ENCODE measurements at places on chromosomes 3 and 15. TPM values are rescaled to one million over a fixed set of nuclear protein-coding genes. Genes with fewer than 3 reads are reported as not detected.
A peak's percentile ranks its signal among the peaks of the same experiment; 100 is the strongest.

- DNase-seq = no peak
Observed at GRCh38 chr3:49352890-49353421, 5.2 kb downstream of the GPX1 start.

GRCh38 chr3:178369006-178369405, 167.2 kb upstream of the KCNMB2 start:
- no peak for DNase-seq

The GMNC gene
- not detected for total RNA-seq

GRCh38 chr3:42032693-42033349, 58.3 kb upstream of the TRAK1 start:
- no peak for DNase-seq

GRCh38 chr15:42704492-42704926, 32.4 kb downstream of the CDAN1 start:
- DNase-seq = peak; percentile 37

DNA sequence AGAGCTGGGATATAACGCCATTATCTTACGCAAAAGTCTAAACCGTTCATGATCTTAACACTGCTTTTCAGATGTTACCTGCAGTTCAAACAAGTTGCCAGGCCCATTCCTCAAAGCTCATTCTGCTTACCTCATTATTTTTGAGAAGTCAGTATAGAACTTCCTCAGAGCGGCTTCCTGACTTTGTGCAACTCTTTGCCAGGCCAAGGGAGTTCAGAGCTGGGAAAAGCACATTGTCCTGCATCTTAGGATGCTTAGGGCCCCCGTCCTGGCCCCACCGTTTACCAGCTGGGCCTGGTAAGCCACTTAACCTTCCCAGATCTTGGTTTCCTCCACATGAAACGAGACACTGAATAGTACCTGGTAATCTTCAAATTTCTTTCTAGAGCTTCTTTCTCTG, 6.8 kb upstream of the C2CD4B start:
- DNase-seq = no peak

Measured in omental fat pad (tissue), 4 donors.